Epithelial cell of proximal tubule (primary cell): ENCODE measurements at places on chromosomes 7 and 10. TPM values are rescaled to one million over a fixed set of nuclear protein-coding genes. Genes with fewer than 3 reads are reported as not detected.
A peak's percentile ranks its signal among the peaks of the same experiment; 100 is the strongest.

- no peak for DNase-seq
These were observed 565.2 kb downstream of the KCNMA1 start for GRCh38 chr10:77072361-77072835.

GRCh38 chr10:79416578-79417255 is 28.7 kb downstream of the ZCCHC24 start:
- no peak for DNase-seq

DNA sequence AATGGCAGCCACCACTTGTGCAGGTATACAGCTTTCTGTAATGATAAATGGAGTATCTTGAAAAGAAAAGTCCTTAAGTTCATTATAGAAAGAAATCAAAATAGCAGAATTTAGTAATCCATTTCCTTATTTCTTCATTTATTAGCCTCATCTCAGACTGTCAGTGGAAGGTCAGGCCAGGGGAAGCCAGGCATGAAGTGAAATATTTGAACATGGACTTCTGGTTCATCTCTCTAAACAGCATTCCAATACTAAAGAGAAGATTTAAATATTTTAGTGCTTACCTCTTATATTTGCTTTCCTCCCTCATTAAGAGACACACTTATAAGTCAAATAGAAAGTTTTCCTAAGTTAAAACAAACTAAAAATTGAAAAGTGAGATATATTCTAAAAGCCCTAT is 26.8 kb downstream of the TRDMT1 start:
- DNase-seq, result no peak

DNA sequence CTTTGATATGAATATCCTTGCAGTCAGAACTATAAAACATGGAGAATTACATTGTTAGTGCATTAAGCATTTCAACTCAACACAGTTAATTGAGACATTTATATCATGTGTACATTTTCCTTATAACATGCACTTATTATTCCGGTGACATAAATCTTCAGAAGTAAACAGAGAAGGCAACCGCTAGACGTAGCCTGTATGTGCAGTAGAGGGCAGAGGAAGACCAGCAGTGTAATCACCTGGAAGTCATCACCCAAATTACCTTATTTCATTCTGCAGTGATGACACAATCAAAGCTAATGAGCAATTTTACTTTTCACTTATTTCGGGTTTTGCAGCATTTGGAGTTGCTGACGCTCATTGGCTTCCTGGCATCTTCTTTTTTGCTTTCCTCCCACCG is 394.6 kb downstream of the SDK1 start:
- no peak for DNase-seq

GRCh38 chr7:2715341-2716231 is 27.6 kb downstream of the AMZ1 start:
- no peak for DNase-seq

GRCh38 chr10:124909563-124909962 is 32.4 kb upstream of the ZRANB1 start:
- no peak for DNase-seq

DNA sequence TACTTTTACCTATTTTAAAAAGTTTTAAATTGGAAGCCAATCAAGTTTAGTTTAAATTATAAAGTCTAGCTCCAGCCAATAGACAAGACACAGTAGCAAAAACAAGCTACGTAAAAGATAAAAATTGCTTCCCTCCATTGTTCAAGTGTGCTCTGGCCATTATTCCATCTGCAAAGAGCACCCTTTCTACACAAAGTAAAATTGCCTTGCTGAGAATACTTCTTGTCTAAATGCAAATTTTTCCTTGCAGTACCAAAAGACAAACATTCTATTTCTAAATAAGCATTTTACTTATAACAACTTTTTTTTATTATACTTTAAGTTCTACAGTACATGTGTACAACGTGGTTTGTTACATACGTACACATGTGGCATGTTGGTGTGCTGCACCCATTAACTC is 75.9 kb upstream of the ZNF746 start:
- no peak for DNase-seq

GRCh38 chr10:70564901-70565351 is 37.6 kb downstream of the PRF1 start:
- DNase-seq, result no peak

GRCh38 chr10:117163061-117163953 is 25.2 kb upstream of the VAX1 start:
- no peak for DNase-seq

DNA sequence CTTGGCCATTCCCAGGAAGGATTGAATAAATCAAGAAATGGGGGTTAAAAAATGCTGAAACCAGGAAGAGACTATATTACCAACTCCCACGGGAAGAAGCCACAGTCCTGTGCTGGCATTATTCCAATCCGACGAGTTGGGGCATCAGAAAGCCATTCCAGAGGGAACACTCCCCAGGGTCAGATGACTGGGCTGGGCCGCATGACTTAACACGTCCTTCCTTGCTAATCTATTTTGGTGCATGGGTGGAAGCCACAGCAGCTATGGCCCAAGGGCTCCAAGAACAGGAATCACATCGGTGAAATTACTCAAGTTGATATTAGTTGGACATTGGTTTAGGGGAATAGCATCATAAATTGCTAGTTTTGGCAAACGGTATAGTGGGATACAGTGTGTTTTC is 592.9 kb upstream of the NRP1 start:
- DNase-seq, result peak; percentile 40

DNA sequence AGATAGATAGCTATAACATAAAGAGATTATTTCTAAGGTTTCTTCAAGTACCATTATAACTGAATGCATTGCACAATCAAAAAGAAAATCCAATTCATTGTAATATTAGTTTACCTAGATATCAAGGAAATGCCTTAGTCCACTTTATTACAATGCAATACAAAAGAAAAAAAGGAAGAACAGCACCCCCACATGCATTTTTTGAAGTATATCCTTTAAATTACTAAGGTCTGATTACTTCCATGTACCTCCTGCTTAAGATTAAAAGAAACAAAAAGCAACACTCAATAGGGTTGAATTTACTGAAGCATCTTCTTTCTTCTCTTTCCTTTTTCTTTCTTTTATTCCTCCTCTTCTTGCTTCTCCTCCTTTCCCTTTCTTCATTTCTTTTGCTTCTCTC is 973.8 kb upstream of the LRRTM3 start:
- no peak for DNase-seq

The ABCB4 gene
- 0.58 and 12.6 TPM in 2 replicates for total RNA-seq

The CYP17A1 gene
- not detected in 2 replicates for total RNA-seq

The GRID1 gene
- 0.52 TPM in 1 of 2 replicates, not detected in the other for total RNA-seq

The DGKI gene
- total RNA-seq, result 0.14 and 0.69 TPM in 2 replicates

The MYH16 gene
- 1.0 and 1.4 TPM in 2 replicates for total RNA-seq

The SEMA3E gene
- 0.35 and 0.94 TPM in 2 replicates for total RNA-seq

The SND1 gene
- total RNA-seq, result 122 and 137 TPM in 2 replicates

The OIT3 gene
- total RNA-seq, result 0.29 TPM in 1 of 2 replicates, not detected in the other

The ZWINT gene
- total RNA-seq, result 65.8 and 115 TPM in 2 replicates
